Fibroblast of skin of right quadriceps (primary cell): ENCODE measurements at places on chromosomes 7 and 10.
A peak's percentile ranks its signal among the peaks of the same experiment; 100 is the strongest.

DNA sequence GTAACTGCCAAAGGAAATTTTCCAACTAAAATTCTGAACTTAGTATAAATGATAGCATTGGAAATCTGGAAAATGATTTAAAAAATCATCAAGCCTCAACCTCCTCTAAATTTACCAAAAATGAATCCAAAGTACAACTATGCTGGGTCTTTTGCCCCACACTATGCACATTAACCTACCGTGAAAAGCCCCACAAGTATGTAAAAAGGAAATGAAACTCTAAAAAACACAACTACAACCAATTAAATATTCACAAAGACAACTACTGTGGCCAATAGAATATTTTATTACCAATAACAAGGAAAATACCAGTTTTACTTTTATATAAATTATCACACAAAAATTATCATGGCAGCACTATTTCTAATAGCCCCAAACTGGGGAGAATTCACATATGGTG, 19.3 kb downstream of the EIF3A start:
- DNase-seq = no peak

DNA sequence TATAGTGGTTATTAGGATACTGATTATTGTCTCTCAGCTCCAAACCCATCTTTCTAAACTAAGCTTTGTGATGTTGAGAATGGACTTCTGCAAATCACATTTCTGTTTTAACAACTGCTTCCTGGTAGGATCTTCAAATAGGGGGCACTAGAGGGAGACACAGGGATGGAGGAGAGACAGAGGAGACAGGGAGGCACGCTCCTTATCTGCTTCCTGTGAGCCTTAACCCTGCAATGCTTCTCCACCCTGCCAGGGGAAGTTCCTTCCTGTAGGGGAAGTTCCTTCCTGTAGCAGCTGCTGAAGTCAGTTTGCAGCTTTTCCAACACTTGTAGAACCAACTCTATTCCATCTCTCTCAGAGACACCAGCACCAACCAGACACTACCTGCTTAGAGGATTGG, 847.2 kb downstream of the CCSER2 start:
- DNase-seq = no peak

- DNase-seq = no peak
Measured at GRCh38 chr10:68668231-68668630, 52.8 kb upstream of the CCAR1 start.

DNA sequence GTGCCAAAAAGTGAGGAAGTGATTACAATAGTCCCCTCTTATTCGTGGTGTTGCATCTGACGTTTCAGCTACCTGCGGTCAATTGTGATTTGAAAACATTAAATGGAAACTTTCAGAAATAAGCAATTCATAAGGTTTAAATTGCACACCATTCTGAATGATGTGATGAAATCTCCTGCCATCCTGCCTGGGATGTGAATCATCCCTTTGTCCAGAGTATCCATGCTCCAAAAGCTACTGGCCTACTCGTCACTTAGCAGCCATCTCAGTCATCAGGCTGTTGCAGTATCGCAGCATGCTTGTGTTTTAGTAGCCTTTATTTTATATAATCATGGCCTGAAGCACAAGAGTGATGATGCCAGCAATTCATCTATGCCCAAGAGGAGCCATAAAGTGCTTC, 97.7 kb upstream of the CDCA7L start:
- no peak for DNase-seq

GRCh38 chr7:71636329-71636728, 504.4 kb downstream of the GALNT17 start:
- DNase-seq = peak; percentile 26
